ENCODE measurements at places on chromosomes 13 and 19. TPM values are rescaled to one million over a fixed set of nuclear protein-coding genes. Genes with fewer than 3 reads are reported as not detected.

- no peaks in the 10 kb centered on the region for H3K4me1 ChIP-seq
- no peak overlapping the region for H3K4me3 ChIP-seq
- H3K27ac ChIP-seq = no peak overlapping the region
- DNase-seq = no peak
Observed at GRCh38 chr13:75647126-75647784, 11.1 kb downstream of the LMO7 start.

DNA sequence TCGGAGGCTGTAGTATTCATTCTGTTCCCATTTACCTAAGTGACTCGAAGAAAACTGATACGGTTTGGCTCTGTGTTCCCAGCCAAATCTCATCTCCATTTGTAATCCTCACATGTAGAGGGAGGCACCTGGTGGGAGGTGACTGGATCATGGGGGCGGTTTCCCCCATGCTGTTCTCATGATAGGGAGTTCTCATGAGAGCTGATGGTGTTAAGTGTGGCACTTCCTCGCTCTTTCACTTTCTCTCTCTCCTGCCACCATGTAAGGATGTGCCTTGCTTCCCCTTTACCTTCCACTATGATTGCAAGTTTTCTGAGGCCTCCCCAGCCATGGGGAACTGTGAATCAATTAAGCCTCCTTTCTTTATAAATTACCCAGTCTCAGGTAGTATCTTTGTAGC, 23.5 kb downstream of the SLAIN1 start:
- DNase-seq = no peak
- no peaks in the 10 kb centered on the region for H3K4me1 ChIP-seq
- H3K36me3 ChIP-seq = peaks cover 26% of the 10 kb centered on the region
- no peak overlapping the region for H3K27ac ChIP-seq
- H3K4me3 ChIP-seq = no peak overlapping the region

- no peaks in the 10 kb centered on the region for H3K27me3 ChIP-seq
- H3K4me3 ChIP-seq = no peak overlapping the region
- DNase-seq = no peak
- no peak overlapping the region for H3K27ac ChIP-seq
- H3K36me3 ChIP-seq = no peaks in the 10 kb centered on the region
Observed at GRCh38 chr13:33096886-33097605, 80.8 kb downstream of the KL start.

- H3K27ac ChIP-seq = peak overlapping the region; percentile 83
- no peaks in the 10 kb centered on the region for H3K36me3 ChIP-seq
- H3K4me3 ChIP-seq = peak overlapping the region; percentile 75
- H3K27me3 ChIP-seq = no peaks in the 10 kb centered on the region
- DNase-seq = no peak
Observed at GRCh38 chr13:95185311-95185710, 115.9 kb downstream of the ABCC4 start.

DNA sequence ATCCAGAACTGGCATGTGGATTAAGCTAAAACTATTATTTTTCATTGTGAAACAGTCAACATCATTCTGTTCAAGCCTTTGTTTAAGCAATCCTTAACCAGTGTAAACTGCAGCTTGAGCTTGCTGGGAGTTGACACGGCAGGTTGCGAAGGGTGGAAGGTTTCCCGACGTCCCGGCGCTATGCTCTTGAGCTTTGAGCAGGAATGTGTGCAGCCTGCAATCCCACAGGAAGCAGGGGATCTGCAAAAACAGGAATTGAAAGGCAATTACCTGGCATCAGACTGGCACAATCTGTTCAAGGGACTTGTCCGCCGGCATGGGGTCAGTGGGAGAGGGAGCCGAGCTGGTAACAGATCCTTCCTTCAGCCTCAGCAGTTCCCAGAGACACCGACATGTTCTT, 586.7 kb upstream of the SGCG start:
- DNase-seq = no peak
- H3K36me3 ChIP-seq = no peaks in the 10 kb centered on the region
- no peak overlapping the region for H3K27ac ChIP-seq
- H3K27me3 ChIP-seq = no peaks in the 10 kb centered on the region

DNA sequence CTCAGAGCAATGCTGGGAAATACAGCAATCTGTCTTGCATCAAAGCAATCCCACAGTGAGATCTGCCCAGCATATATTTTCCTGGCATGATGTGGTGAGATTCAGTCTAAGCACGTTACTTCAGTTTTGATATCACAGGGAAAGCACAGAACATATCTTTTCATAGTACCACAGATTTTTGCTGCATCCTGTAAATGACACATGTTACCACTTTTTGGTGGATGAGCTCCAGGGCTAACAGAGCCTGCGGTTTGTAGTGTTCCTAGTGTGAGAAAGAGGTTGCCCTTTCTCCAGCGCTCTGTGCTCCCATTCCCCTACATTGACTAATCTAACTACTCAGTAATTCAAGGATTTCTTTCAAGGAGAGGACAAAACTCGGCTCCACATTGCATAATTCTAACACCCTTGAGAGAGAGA, 409.0 kb downstream of the GPC6 start:
- DNase-seq = no peak
- no peaks in the 10 kb centered on the region for H3K27me3 ChIP-seq
- H3K27ac ChIP-seq = no peak overlapping the region
- H3K36me3 ChIP-seq = no peaks in the 10 kb centered on the region
- H3K4me3 ChIP-seq = no peak overlapping the region

DNA sequence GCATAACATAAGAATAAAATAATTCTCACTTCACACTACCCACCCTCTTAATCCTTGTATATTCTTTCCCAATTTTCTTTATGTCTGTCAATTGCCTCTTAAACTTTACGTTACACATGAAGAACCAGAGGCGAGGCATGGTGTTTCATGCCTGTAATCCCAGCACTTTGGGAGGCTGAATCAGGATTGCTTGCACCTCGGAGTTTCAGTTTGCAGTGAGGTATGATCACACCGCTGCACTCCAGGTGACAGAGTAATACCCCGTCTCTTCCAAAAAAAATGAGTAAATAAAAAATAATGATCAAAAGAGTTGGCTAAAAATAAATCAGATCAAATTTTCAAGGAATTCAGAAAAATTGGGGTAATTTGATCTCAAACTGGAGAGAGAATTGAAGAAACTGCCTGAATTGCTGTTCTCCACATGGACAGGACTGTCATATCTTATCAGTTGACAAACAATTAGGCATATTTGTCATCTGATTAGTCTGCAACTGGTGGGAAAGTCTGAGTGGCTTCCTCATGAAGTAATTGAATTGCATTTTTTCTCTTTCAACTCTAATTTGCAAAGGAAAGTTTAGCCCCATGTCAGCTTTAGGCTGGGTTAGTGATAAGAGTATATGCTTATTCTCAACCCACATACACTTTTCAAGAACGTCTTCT, 302.9 kb downstream of the ITGBL1 start:
- no peaks in the 10 kb centered on the region for H3K4me1 ChIP-seq
- H3K4me3 ChIP-seq = no peak overlapping the region
- no peaks in the 10 kb centered on the region for H3K27me3 ChIP-seq

DNA sequence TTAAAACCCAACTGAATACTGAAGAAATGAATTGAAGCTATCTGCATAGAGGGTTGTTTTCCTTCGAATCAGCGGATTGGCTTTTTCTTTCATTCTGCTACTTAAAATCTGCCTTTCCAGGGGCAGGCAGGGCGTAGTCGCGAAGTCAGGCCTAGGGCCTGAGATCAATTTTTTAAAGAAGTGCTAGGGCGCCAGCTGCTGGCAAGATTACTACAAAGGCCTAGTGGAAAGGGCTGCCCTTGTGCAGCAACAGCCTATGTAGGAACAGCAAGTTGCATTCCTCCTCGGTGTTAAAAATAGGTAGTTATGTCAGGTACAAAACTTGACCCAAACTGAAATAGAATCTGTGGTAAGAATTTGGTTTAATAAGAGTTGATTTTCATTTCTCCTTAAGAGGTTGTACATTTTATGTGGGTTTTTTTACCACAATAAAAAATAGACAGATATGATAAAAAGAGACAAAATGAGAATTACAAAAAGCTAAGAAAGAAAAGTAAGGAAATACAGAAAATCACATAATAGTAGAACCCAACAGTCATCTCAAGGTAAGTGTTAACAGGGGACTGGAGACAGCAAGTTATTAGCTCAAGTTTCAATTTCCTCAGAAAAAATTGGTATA, 9.5 kb upstream of the URAD start:
- H3K27me3 ChIP-seq = no peaks in the 10 kb centered on the region
- no peak overlapping the region for H3K4me3 ChIP-seq
- no peak overlapping the region for H3K27ac ChIP-seq

DNA sequence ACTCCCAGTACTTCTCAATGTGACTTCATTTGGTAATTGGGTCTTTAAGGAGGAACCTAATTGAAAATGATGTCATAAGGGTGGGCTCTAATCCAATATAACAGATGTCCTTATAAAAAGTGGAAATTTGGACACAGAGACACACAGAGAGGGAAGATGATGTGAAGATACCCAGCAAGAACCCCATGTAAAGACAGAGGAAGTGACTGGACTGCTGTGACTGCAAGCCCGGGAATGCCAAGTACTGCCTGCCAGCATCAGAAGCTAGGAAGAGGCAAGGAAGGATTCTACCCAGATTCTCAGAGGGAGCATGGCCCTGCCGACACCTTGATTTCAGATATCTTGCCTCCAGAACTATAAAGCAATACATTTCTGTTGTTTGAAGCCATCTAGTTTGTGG, 239.3 kb downstream of the KCTD12 start:
- no peak for DNase-seq
- H3K4me3 ChIP-seq = no peak overlapping the region
- no peaks in the 10 kb centered on the region for H3K4me1 ChIP-seq

GRCh38 chr13:74464670-74465069, 330.5 kb upstream of the KLF12 start:
- H3K36me3 ChIP-seq = no peaks in the 10 kb centered on the region
- H3K4me3 ChIP-seq = no peak overlapping the region

GRCh38 chr19:14149509-14149994, 13.2 kb upstream of the ASF1B start:
- DNase-seq = peak; percentile 16
- no peaks in the 10 kb centered on the region for H3K36me3 ChIP-seq
- peak overlapping the region; percentile 90 for H3K27ac ChIP-seq
- H3K4me1 ChIP-seq = peaks cover 32% of the 10 kb centered on the region
- H3K27me3 ChIP-seq = no peaks in the 10 kb centered on the region

DNA sequence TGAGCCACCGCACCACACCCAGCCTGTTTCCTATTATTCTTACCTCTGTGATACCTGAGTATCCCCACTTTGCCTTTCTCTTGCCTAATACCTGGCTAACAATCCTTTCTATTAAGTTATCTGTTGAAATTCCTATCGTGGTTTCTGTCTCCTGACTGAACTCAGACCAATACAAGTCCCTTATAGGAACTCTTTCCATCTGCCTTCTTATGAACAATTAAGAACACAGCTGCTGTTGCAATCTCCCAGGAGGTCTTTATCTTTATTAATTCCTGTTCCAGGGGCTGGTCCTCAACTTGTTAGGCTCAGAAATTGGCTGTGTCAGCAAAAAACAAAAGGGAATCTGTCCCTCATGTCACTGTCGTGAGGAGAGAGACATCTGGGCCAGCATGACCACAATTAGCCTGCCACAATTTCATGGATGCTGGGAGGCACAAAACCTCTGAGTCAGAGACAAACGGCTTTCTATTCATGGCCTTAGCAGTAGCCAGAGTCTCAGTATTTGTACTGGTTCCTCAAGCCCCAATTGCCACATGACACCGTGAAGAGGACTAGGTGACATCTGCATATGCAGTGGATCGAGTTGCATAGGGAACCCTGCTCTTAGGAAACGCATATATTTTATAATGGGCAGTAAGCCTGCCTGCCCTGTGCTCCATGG, 58.2 kb downstream of the NUFIP1 start:
- no peak for DNase-seq
- no peaks in the 10 kb centered on the region for H3K36me3 ChIP-seq
- no peaks in the 10 kb centered on the region for H3K4me1 ChIP-seq
- no peak overlapping the region for H3K4me3 ChIP-seq
- H3K27ac ChIP-seq = no peak overlapping the region

DNA sequence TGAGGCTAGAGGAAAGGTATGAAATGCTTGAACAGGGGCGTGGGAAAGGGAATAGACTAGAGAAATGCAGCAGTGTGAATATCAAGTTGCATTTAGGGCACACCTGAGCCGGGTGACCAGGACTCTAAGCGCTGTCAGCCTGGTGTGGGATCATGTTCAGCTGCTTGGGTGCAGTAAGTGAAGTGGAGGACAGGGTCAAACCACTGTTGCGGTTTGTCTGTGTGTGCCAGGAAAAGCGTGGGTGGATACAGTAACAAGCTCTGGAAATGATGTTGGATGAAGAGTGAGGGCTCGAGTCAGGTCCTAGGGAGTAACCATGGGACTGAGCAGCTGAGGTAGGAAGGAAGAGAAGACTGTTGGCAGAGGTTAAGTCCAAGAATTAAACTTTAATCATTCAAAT, 15.8 kb downstream of the DGKH start:
- no peak overlapping the region for H3K27ac ChIP-seq
- no peaks in the 10 kb centered on the region for H3K4me1 ChIP-seq
- H3K4me3 ChIP-seq = no peak overlapping the region
- H3K27me3 ChIP-seq = no peaks in the 10 kb centered on the region
- no peak for DNase-seq

The SLC25A41 gene
- total RNA-seq = 0.42 TPM

The CNFN gene
- total RNA-seq = not detected

The EDNRB gene
- total RNA-seq = not detected

Data from CD4-positive, CD25-positive, alpha-beta regulatory T cell (primary cell).